ENCODE measurements at places on chromosomes 1 and 21.

- DNase-seq: no peak
Measured at GRCh38 chr21:35081861-35082260, 32.8 kb upstream of the RUNX1 start.

DNA sequence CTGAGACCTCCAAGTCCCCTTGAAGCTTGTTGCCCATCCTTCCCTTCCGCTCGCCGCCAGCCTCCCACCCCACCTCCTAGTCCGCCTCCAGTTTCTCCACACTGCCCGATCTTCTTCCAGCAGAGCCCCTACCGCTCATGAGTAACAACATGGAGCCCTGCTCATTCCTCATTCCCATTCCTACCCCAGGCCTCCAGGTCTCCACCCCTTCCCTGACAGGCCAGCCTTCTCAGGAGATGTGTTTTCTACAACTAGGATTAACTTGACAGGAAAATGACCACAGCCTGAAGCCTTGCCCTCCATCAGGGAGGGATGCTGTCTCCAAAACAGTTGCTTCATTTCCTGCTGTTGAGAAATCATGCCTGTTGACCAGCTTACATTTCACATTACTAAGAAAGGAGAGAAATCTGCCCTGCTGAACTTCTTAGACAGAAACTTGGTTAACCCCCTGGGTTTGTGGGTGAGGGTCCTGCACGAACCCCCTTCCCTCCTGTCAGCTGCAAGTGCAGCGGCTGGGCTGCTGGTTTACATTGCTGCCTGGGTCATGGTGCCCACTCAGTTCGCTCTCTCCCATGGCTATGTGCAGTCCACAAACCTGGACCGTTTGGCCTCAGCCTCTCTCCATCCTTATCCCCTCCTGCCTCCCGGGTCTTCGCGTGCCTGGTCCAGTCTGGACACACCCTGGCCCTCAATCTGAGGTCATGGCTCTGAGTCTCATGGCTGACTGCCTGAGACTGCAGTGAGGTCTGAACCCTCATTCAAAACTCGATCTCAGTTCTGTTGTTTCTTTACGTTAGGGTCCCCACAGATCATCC lies 16.1 kb upstream of the CHI3L1 start:
- no peak for DNase-seq

DNA sequence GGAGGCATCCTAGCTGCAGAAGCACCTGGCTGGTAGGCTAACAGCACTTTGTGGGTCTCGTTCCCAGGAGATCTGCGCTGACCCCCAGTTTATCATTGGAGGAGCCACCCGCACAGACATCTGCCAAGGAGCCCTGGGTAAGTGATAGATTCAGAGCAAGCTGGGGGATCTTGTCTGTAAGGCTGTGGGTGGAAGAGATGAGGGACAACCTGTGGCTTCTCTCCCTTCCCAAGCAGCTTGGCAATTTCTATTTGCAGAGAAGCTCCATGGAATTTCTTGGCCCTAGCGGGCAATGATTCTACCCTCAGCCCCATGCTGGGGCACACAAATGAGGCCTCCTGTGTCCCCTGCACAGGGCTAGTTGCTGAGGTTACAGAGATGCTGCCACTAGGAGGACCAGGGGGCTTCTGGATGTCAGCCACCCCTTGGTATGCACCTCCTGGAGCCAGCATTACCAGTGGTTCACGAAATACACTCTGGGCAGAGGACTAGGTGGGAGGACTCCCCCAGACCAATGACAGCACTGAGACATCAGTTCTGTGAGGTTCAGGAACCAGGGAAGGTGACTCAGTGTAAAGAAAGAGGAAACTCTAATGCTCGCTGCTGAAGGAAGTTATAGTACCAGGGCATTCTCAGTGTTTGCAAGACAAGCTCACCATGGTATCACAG lies 5.5 kb downstream of the CAPN2 start:
- DNase-seq: no peak

DNA sequence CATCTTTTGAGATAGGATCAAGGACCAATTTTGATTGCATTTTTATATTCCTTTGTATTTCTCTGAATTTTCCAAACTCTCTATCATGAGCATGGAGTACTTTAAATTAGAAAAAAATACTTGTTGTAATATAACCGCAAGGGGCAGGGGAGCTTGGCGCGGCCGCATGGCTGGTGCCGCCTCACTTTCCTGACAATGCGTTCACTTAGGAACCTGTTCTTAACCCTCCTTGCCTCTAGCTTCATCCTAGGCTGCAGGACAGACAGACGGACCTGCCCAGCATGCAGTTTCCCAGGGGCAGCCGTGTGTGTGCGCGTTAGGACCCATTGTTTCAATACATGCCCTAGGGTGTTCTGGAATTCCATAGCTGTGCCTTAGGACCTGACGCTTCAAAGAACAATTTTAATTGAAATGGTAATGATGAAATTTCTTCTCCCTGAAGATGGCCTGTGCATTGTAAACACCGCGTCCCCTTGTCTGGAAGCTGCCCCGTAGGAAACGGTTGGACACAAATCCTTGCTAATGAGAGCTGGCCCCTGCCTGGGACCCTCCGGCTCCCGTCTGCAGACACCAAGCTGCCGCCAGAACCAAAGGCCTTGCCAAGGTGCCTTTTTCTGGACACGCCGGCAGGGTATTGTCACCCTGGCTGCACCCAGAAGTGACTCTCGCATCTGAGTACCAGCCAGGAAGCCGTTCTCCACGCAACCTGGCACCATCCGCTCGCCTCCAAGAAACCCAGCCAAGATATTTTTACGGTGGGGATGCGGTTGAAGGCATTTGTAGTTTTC lies 466.4 kb downstream of the NPHP4 start:
- no peak for DNase-seq

DNA sequence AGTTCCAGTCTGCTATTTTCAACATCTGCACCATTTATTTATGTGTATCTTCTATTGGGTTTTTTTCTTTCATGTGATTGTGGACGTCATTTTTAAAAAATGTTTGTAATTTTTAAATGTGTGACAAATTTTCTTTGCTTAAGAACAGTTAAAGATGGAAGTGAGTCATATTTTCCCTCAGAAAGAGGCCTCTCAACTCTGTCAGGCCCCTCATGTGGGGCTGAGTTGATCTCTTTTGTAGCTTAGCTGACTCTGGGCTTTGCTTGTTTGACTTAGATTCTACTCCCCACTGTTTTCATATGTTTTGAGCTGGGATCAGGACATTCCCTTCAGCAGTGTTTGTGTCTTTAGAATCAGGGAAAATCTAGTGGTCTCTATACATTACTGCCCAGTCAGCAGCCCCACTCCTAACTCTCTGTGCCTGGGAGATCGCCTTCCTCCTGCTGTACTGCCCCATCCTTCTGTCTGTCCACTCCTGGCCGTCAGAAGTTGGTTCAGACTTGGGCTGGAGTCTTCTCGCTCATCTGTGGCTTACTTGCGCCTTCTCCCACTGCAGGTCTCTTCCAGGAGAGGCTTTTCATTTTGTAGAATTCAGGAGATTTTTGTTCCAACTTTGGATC lies 137.4 kb downstream of the DYRK1A start:
- DNase-seq: no peak

DNA sequence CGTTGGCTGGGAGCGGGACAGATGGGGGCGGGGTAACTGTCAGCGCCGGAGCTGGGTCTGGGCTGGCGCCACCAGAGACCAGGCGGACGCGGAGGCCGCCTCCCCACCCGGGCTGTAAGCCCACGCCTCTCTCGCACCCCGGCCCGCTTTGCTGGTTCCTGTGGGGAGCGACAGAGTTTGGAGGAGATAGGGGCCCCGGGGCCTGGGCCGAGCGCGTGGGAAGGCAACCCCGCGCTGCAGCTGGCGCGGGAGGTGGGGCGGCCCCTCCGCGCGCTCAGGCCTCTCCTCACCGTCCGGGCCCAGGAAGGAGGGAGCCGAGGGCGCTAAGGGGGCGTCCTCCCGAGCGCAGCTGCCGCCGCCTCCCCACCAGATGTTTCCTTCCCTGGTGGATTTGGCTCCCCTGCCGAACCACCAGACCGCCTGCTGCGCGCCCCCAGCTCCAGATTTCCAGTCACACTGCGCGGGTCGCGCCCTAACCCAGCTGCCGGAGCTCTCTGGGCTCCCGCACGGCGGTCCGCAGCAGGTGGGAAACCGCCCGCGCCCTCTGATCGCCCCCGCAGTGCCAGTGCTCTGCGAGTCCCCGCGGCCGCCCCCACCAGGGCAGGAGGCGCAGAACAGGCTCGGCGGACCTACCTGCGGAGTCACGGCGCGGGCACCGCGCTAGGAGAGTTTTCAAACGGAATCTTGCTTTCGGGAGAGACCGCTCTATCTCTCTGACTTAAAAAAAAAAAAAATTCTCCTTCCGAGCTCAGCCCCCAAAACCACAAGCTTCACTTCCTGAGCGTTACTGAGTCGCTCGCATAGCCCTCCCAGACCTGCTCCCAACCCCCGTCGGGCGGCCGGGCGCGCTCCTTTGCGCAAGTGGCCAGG lies 1.1 kb downstream of the GFI1 start:
- no peak for DNase-seq

GRCh38 chr1:220315070-220315839 lies 43.0 kb upstream of the RAB3GAP2 start:
- no peak for DNase-seq

DNA sequence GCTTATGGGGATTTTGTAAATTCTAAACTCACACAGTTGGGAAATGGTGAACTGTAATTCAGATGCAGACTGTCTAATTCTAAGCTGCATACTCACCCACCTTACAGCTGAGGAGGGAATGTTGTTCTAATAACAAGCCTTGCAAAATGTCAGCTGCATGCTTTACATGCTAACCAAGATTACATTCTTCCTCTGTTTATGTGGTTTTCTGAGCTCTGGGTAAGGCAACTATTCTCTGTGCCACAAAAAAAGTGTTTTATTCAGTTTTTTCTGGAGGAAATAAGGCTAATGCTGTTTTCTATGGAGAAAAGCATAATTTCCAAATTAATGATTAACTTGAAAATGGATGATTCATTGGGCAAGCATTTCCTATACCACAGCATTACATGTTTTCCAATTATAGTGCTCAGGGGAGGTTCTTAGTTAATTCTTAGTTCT lies 64.9 kb downstream of the RGS13 start:
- DNase-seq: no peak

- no peak for DNase-seq
Measured at GRCh38 chr1:214440219-214440965, 111.0 kb downstream of the PTPN14 start.

DNA sequence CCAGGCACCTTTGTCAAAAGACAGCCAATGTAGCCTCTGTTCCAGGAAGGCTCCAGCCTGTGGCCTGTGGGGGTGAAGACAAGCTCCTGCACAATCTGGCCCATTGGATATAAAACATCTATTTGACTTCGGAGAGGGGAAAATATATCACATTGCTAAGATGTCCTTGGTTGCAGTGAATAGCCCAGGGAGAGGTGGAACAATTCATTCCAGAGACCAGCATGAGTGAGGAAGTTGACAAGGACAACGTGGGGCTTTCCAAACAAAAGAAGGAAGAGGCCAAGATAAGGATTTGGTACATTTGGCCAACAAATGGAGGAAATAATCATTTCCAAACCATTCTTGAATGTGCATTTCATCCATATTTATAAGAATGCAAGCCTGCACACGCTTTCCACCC lies 187.0 kb downstream of the ETS2 start:
- DNase-seq: no peak

- DNase-seq: no peak
Measured at GRCh38 chr1:37171691-37172090, 137.4 kb upstream of the GRIK3 start.

DNA sequence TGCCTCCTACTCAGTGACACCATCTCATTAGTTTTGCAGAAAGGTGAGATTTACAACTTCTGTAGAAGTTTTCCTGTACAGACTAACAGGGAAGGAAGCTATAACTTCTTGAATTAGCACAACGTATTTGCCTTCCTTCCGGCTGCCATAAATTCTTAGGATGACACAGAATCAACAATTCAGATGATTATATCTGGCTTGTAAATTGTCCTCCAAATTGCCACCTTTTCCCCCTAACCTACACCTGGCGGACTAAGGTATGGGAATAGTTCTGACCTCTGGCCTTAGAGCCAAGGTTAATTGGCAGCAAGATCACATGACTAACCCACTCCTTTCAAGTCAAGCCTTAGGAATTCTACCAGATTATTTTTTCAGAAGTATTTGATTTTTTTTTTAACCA lies 284.3 kb downstream of the LMO4 start:
- no peak for DNase-seq

GRCh38 chr21:35275776-35276175 lies 226.7 kb upstream of the RUNX1 start:
- DNase-seq: no peak

GRCh38 chr21:36347278-36347961 lies 27.4 kb downstream of the MORC3 start:
- no peak for DNase-seq

- no peak for DNase-seq
Measured at GRCh38 chr1:233114860-233115259, 164.4 kb downstream of the NTPCR start.

DNA sequence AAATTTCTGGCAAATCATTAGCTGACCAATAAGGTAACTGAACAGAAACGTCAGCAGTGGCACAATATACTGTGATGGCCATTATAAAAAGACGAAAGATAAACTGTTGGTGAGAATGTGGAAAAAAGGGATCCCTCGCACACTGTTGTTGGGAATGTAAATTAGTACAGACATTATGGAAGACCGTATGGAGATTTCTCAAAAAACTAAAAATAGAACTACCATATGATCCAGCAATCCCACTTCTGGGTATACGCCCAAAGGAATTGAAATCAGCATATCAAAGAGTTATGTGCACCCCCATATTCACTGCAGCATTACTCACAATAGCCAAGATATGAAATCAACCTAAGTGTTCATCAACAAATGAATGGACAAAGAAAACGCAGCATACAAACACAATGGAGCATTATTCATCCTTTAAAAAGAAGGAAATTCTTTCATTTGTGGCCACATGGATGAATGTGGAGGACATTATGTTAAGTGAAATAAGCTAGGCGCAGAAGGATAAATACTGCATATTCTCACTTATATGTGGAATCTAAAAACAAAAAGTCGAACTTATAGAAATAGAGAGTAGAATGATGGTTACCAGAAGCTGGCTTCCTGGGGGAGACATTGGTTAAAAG lies 257.7 kb downstream of the RHOU start:
- DNase-seq: no peak

GRCh38 chr1:97137862-97138514 lies 416.4 kb downstream of the PTBP2 start:
- DNase-seq: no peak

- no peak for DNase-seq
Measured at GRCh38 chr1:85681087-85681486, 27.1 kb downstream of the ZNHIT6 start.

Data from breast epithelium (tissue), 4 donors.